ENCODE measurements at places on chromosomes 2 and 18.

DNA sequence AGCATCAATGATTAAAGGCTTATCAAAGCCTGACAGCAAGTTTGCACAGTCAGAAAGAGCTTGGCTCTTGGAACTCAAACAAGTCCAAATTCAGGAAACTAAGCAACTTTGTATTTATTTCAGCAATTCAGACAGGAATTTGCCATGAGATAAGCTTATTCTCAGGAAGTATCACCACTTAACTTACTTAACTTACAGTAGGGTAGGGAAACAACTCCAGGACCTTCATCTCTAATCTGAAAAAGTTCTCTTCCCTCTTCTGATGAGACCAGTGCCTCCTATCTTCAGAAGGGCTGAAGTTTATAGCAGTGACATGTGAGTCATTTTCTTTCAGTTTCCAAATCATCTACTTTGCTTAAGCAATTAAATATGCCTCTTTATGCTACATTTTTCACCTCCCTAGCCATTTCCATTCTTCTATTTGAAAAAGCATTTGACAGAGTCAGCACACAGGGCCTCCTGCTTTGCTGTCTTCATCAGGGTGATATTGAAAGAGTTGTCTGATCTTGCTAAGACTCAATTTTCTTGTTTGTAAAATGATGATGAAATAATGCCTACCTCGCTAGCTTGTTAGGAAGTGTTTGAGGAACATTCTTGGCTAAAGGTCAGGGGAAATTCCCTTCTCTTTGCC lies 389.5 kb downstream of the RND3 start:
- DNase-seq = no peak

- no peak for DNase-seq
Observed at GRCh38 chr2:119192893-119193292, 30.7 kb upstream of the STEAP3 start.

DNA sequence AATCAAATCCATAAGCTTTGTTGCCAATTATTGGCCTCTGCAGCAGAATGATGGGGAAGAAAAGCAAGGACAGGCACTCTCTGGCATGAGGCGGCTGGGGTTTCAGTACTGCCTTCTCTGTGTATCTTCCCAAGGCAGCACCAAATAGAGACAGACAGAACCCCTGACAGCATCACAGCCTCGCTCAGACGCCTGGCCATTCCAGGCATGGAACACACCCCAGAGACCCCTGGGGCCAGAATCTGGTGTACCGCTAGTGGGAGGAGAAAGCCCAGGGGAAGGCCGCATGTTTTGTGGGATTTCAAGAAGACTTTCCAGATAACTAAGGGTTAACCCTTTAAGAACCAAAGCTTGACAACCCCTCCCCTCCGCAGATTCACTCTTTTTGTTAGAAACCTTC lies 282.1 kb downstream of the EN1 start:
- DNase-seq = no peak

GRCh38 chr18:58756596-58757240 lies 85.5 kb downstream of the MALT1 start:
- no peak for DNase-seq

GRCh38 chr2:46774499-46775228 lies 140.9 kb downstream of the MCFD2 start:
- no peak for DNase-seq

- no peak for DNase-seq
Observed at GRCh38 chr2:187296869-187297268, 151.2 kb downstream of the CALCRL start.

GRCh38 chr2:236549165-236549564 lies 20.5 kb upstream of the ACKR3 start:
- no peak for DNase-seq
